ENCODE measurements at places on chromosomes 6 and 20.

DNA sequence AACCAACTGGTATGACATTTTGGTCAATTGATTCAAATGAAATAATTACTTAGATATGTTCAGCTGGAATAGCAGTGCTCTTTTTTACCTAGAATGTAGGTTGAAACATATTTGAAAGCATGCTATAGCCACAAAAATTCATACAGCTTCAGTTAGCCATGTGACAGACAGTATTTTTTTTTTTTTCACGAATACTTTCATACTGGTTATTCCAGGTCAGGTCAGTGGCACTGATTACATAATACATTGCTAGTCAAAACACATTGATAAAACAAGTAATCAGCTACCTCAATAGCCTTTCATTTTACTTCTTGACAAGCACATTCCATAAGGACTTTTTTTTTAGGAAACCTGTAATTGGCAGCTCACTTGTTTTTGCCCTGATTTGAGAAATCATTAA, 222.6 kb downstream of the EYA4 start:
- no peak for DNase-seq

- DNase-seq, result no peak
Measured at GRCh38 chr6:106981926-106982325, 7.4 kb upstream of the CD24 start.

- no peak for DNase-seq
Measured at GRCh38 chr6:130385064-130385695, 19.4 kb downstream of the TMEM200A start.

DNA sequence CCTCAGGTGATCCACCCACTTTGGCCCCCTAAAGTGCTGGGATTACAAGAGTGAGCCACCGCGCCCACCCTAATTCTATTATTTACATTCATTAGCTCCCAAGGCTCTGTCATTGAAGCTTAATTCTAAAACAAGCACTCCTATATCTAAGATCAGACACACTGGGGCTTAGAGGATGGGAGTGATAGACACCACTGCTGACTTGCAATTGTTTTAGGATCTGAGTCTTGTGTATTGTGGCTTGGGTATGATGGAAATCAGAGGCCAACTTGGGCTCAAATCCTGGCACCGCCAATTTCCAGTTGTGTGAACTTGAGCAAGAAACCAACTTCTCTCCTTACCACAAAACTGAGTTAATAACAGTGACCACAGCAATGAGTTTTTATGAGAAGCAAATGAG, 34.7 kb downstream of the MTRES1 start:
- DNase-seq, result no peak

- DNase-seq, result no peak
Measured at GRCh38 chr20:14717134-14717999, 380.0 kb upstream of the FLRT3 start.

DNA sequence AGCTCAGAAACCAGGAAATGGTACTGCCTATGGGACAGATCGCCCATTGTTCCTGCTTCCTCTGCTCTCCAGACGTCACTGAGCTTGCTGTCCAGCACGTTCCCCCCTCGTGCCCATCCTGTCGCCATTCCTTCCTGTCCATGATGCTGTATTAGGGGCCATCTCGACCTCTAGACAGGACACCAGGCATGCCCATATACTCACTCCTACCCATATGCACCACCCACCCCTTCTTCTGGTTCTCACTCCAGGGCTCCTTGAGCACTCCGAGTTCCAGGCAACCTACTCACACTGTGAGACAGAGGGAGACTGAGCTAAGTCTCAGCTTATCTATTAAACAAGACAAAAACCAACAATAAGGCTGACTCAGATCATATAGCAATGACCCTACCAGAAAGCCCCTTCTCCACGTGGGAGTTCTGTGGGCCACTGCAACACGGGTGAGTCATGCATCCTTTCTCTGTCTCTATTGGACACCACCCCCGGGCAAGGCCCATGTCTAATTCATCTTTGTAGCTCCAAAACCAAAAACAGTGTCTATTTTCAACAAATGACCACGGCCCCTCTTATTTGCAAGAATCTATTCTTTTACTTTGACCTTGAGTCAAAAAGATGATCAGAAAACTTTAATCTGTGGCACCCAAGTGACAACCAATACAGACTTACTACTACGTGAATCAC, 65.7 kb downstream of the PSMG4 start:
- no peak for DNase-seq

DNA sequence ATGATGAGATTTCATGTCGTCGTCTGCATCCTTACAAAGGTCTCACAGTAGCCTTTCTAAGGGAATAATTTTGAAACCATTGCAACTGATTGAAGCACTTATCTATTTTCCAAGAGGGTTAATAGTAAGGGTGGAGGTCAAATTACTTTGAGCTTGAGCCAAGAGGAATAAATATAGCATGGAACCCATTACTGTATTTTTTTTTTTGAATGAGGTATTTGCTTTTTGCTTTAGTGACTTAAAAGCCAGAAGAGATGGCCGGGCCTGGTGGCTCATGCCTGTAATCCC, 78.3 kb downstream of the SCAND1 start:
- DNase-seq, result no peak

DNA sequence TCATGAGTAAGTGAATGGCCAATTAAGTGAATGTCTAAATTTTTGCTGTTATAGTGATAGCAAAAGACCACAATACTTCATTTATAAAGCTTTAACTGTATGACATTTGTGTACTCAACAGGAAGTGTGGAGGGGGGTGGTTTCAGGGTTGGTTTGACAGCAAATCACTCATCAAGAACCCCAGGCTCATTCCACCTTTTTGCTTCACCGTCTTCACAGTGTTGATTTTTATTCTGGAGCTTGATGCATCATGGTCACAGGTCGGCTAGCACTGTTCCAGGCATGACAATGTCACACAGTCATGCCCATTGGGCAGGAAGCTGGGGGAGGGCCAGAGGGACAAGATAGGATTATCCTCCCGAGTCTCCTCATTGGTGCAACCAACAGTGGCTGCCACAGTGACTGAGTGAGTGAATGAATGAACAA, 75.0 kb downstream of the MDGA1 start:
- no peak for DNase-seq

GRCh38 chr20:17969278-17969883, 563 bp downstream of the MGME1 start:
- DNase-seq, result no peak

DNA sequence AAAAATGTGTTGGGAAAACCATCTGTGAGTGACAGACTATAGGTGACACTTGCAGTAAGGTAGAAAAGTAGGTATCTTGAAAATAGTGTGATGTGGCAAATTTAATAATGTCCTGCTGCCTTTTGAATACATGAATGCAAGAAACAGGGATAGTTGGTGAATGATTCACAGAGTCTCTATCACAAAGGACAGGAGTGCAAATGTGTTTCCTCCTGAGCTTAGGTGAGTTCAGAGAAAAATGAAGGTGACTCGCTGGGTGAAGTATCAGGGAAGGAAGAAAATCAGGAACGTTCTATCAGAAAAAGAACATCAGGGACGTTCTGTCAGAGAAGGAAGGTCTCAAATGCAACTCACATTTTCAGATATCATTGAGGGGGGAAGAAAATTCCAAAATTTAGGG, 557.8 kb upstream of the SLC35B3 start:
- DNase-seq, result no peak

- DNase-seq, result no peak
Measured at GRCh38 chr6:71130277-71130676, 158.3 kb upstream of the OGFRL1 start.

DNA sequence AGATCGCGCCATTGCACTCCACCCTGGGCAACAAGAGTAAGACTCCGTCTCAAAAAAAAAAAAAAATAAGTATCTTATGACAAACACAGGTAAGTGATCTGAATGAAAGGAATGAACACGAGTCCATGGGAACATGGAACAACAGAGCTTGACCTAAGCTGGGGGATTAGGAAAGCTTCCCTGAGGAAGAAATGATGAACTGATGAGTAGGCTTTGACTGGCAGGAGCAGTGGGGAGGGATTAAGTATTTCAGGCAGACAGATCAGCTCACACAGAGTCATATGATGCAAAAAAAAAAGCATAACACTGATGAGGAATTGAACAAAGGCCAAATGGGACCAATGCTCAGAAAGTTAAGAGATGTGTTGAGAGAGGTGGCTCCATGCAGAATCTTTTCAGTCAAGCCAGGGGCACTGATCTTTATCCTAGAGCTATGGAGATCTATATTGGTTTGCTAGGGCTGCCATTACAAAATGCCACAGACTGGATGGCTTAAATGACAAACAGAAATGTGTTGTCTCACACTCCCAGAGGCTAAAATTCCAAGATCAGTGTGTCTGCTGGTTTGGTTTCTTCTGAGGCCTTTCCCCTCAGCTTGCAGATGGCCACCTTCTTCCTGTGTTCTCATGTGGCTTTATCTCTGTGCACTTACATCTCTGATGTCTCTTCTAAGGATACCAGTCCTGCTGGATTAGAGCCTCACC, 85.6 kb downstream of the ANKRD6 start:
- no peak for DNase-seq

DNA sequence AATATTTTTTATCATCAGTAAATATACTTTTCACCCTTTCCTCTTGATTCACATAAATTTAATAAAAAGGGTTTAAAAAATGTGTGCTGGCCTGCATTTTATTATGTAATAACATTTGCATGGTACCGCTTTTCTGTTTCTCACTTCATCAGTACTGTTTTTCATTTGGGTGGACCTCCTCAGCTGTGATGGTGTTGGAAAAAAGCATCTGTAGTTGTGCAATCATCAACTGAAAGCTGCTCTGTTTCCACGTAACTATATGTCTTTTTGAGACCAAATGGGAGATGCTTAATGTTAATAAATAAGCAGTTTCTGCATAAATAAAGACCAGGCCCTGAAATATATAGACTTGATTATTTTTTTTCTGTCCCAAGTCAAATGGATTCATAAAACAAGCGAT, 31.6 kb upstream of the CENPW start:
- DNase-seq, result no peak

- no peak for DNase-seq
Measured at GRCh38 chr6:16582446-16583143, 178.7 kb downstream of the ATXN1 start.

- DNase-seq, result no peak
Measured at GRCh38 chr6:132511210-132511830, 1.6 kb downstream of the STX7 start.

GRCh38 chr20:49878977-49879376, 36.4 kb downstream of the SPATA2 start:
- DNase-seq, result no peak

GRCh38 chr6:18389479-18389878, 2.3 kb downstream of the RNF144B start:
- DNase-seq, result no peak

- no peak for DNase-seq
Measured at GRCh38 chr20:8858181-8858787, 210.6 kb upstream of the PLCB4 start.

DNA sequence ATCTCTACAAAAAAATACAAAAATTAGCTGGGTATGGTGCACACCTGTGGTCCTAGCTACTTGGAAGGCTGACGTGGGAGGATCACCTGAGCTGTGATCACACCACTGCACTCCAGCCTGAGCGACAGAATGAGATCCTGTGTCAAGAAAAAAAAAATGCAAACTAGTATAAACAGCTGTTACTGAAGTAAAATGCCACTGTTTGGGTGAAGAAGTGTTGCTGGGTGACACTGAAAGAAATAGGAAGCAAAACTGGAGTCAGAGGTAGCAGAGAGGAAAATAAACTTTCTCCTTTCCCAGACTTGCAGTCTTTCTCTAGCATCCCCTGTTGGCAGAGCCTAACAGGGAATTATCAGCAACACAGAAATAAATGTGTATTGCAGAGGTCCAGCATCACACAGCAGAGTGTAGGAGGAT, 241.2 kb upstream of the PREP start:
- DNase-seq, result no peak
